ENCODE measurements at places on chromosomes 2 and 18.
A peak's percentile ranks its signal among the peaks of the same experiment; 100 is the strongest.

- DNase-seq = no peak
These were observed 104.8 kb downstream of the SP100 start for GRCh38 chr2:230520875-230521155.

DNA sequence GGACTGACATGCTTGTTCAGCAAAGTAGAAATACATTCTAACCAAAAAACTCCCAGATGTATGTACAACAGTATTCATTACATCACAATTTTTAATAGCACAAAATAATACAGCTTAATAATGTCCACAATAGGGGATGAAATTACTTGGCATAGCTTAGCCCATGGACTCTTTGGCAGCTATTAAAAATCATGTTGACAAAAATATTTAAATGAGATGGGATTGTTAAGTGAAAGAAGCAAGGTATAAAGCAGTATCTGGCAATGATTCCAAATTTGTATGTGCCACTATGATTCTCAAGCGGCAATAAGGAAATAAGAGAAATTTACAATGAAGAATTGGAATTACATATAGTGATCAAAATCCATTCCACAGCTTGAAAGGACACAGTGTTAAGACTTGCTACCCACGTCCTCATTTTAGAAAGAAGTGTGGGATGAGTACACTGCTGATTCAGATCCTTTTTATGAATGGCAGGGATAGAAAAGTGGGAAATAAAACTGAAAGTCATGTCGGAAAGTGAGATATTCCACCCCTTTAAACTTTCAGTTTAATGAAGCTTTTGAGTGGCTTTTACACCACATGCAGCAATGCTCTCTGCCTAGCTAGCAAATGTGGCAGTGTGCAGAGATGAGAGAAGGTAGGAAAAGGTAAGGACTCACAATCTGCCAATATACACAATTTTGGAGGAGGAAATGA is 2.4 kb downstream of the GAREM1 start:
- no peak for DNase-seq

DNA sequence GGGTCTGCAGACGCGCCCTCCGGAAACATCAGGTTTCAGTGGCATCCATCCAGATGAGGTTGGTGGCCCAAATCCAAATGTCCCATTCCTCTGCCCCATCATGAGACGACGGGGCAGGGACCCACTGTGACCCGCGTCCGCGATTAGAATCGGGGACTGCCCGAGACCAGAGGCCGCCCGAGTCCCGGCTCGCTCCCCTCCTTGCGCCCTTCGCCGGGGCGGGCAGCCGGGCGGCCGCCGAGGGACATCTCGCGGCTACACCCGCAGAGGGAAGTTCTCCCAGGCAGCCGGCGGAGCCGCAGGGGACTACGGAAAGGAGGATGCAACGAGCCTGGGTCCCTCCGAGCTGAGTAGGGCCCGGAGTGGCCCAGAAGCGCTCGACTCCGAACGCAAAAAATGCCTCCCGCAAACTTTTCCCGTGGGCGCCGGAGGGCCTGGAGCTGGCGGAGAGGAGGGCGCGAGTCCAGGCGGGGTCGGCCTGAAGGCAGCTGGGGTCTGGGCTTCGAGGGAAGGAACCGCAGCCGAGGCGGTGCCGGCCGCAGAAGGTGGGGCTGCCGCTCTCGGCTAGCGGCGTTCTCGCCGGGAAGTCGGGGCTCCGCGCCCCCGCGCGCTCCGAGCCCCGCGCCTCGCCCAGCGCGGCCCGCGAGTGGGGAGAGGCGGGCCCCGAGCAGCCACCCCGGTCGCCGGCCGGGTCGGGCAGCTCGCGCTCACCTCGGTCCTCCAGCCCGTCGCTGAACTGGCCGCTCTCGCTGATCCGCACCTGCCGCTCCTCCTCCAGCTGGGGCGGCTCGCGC is 580 bp downstream of the TMEM163 start:
- peak; percentile 10 for DNase-seq

DNA sequence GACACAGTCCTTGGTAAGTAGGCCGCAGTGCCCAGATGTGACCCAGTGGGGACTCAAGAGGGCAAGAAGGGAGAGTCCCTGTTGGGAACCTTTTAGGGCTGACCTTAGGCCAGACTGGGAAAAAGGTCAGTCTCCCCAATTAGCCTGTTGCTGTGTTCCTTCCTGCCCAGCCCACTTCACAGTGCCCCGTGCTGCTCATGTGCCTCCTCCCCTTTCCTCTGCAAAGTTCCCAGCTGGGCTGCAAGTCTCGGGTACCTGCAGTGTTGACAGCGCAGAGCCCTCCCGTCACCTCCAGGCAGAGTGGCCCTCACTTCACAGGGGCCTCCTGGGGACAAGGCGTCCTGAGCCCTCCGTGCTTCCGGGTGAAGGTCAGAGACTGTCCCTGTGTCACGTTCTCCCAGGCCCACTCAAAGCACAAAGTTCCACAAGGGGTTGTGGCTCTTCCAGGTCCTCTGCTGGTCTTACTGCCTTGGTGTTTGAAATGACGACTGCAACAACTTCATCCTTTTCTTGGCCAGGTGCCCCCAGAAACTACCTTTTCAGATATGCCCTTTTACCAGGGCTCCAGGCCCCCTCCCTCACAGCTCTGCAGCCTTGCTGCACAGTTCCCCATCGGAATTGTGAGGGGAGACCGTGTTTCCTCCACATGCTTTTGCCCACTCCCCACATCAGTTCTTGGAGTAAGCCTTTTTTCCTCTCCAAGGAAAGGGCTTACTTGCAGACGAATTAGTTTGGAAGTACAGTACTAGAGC is 225.8 kb downstream of the ALPK2 start:
- no peak for DNase-seq

DNA sequence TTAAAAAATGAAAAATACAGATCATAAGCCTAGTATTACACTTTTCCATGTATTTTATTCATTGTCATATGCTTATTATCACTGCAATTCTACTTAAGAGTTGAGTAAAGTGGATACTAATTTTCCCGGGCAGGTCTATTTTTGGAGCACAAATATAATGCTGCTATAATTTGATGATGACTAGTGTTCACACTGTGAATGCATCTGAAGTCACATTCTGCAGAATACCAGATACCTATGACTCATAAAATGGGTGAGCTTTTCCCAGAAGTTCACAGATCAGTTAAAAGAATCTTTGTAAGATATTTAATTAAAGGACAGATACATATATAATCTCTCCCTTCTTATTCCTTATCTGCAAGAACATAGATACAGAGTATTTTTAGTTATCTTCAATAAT is 79.8 kb upstream of the MC4R start:
- DNase-seq = no peak

DNA sequence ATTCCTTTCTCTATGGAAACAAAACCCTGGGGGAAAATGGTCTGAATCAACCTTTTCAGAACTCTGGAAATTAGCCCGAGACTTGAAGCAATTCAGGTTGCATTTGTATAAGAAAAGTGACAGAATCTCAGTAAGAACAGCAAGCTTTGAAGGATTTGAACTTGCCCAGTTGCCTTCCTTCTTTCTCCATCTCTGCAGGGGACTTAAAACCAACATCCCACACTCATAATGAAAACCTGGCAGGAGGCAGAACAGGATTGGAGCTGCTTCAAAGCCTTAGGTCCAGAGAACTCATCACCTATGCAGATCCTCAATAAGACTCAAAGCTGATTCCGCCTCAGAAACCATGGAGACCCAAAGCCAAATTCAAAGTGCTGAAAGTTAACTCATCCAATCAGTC is 790.5 kb upstream of the ID2 start:
- no peak for DNase-seq

- no peak for DNase-seq
These were observed 129.3 kb upstream of the HAAO start for GRCh38 chr2:42921721-42922120.

GRCh38 chr2:15795426-15795825 is 144.9 kb upstream of the MYCN start:
- DNase-seq = no peak

DNA sequence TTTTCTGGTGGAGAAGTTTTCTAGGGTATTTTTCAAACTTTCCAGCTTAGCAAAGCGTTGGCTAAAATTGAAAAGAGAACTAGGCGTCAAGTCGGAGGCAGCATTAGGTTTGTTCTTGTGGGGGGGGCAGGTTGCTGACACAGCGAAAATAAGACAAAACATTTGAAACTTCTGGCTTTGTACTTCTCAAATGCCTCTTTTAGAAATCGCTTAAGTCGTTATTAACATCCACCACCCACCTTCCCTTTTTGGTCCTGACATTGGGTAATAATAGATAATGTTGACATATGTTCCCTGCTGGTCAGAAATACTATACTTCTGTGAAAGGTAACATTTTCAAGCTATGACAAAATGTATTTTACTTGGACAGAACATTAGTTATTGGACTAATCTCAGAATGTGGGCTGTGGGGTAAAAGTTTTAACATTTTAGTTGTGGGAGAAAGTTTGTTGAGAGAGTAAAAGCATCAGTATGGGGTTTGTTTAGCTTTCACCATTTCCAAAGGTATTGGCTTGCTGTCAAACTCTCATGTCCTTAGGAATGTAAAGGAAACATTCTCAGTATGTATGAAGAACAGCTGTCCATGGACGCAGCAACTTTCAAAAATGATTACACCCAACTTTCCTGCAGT is 88.1 kb upstream of the ZEB2 start:
- DNase-seq = no peak

DNA sequence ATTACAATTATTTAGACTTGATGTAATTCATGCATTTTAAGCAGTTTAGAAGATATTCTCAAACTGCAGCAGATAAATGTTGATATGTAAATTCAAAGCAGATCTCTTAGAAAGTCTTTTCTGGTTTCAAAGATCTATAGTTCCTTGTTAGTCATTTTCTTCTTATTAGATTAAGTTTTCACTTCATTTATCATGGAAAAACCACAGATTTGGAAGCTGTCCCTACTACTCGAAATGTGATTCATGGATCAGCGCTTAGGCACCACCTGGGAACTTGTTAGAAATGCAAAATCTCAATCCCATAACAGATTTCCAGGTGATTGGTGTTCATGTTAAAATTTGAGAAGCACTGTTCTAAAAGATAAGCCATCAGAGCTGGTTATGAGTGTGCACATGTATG is 92.8 kb upstream of the CDH2 start:
- no peak for DNase-seq

DNA sequence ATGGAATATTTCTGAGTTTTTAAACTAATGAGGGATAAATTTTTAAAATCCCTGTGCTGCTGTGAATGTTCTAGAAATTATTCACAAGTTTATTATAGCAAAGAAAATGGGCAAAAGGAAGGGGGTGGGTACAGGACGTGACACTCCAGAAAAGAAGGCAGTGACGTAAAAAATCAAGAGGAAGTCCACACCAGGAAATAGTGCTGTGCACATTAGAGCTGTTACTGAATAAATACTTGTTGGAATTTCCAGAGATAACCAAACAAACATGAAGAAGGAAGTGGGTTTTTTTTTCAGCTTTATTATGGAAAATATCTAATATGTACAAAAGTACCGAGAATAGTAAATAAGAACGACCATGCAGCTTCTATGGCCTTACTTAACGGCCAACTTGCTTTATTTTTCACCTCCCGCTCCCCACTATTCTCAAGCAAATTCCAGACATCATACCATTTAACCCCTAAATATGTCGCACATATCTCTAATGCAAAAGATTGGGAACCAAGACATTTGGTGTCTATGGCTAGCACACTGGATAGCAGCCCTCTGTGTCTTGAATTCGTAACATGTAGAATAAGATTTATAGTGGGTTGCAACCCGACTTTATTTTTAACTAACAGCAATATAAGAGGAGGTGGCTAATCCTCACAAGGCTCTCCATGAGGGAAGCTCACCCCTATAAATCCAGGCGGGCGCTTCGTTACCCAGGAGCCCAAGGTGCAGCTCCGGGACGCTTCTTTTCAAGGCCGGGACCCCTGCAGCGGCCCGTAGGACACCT is 580 bp upstream of the NDUFV2 start:
- DNase-seq = no peak

GRCh38 chr2:108632332-108633160 is 86.7 kb upstream of the RANBP2 start:
- DNase-seq = no peak

DNA sequence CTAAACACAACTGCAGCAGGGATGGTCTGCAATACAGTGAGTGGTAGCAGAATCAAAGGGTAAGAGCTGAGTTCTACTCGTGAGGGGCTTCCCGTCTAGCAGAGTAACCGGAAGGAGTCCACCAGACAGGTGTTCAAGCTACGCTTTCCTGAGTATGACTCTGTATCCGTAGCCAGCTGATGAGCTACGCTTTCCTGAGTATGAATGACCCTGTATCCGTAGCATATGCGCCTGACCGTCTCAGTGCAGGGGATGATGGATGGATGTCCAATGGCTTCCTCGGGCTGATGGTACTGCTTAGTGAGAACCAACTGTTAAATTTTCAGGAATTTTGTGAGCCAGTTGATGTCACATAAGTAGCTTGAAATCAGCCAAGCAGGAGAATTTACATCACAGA is 244.1 kb upstream of the MYT1L start:
- DNase-seq = no peak

GRCh38 chr2:170885130-170885791 is 43.8 kb upstream of the GORASP2 start:
- no peak for DNase-seq

- no peak for DNase-seq
These were observed 28.7 kb downstream of the KCNIP3 start for GRCh38 chr2:95325590-95326432.

DNA sequence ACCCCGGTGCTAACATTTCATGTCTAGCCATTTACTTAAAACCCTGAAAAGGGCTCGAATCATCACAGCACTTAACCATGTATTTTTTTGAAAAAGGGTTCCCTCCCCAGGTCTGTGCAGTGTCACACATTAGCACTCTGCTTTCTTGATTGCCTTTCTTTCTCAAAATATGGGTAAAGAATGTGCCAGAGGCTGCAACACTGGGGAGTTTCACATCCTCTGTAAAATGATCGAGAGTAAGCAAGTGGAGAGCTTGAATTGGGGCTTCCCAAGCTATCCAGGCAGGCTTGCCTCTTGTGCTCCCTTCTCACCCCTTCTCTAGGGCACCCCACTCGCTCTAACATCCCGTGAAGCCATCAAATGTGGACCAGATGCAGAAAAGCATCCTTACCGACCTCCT is 177.0 kb upstream of the CCDC68 start:
- no peak for DNase-seq

DNA sequence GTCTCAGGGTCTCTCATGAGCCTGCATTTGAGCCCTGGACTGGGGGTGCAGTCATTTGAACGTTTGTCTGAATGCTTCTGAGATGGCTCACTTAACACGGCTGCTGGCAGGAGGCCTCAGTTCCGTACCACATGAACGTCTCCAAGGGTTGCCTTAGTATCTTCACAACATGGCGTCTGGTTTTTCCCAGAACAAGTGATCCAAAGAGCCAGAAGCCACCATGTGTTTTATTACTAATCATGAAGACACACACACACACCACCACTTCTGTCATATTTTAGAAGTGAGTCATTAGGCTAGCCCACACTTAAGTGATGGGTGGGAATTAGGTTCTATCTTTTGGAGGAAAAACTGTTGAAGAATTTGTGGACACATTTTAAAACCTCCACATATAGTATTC is 15.0 kb upstream of the MYO1B start:
- DNase-seq = no peak

DNA sequence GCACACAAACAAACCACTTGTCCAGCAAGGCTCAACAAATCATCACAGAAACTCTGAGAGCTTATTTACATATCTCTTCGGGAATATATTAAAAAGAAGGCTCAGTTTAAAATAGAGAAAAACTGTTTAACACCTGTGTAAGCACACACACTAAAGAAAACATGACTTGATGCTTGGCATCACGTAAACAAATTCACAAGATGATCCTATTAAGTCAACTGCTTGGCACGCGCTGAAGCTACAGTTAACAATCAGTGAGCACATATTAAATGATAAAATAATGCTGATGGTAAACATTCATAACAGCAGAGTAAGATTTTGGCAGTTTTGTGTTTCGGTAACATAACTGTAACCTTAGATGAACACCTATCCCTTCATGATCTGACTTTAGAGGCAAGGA is 4.3 kb upstream of the HES6 start:
- DNase-seq = no peak

- DNase-seq = no peak
These were observed 127.3 kb downstream of the BCL2 start for GRCh38 chr18:63192126-63192884.
